NCI-H526 (cell line): ENCODE measurements at places on chromosomes 3 and 15.

GRCh38 chr15:75214293-75215096 lies 12.8 kb downstream of the C15orf39 start:
- no peak for DNase-seq

- DNase-seq: no peak
Measured at GRCh38 chr3:78846718-78847117, 921.1 kb downstream of the ROBO1 start.

GRCh38 chr3:124919756-124920155 lies 14.8 kb downstream of the MUC13 start:
- no peak for DNase-seq

DNA sequence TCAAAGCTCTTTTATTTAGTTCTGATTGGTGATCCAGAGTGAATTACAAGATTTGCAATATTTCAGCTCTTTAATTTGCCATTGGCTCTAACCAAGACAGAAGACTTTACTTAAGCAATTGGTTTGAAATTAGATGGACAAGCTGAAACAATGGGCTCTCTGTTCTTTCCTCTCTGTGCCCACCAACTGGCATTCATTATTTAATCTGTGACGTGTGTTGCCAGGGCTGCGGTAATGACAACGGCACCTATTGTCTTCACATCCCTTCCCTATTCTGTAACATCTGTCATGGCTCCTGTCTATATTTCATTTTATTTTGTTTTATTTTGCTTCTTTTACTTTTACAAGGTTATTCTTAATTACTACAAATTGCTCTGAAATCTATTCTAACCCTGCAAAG lies 33.9 kb downstream of the PLD1 start:
- peak; percentile 98 for DNase-seq

GRCh38 chr3:123618768-123619484 lies 34.1 kb upstream of the HACD2 start:
- no peak for DNase-seq

DNA sequence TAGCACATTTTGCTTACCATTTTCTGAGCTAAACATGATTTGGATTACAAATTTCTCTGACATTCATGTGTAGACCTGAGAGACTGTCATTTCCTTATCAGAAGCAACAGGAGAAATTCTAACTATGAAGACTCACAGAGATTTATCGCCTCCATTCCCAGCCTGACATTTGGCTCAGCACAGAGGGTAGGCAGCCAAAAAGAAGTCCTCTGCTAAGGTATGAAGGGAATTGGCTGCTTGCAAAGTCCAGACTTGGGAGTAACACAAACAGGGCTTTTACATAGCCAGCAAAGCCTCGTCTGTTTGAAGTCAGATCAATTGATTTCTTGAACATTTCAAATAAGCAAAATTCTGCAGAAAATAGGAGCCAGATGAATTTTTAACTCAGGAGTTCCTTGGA lies 57.0 kb upstream of the CMSS1 start:
- no peak for DNase-seq

DNA sequence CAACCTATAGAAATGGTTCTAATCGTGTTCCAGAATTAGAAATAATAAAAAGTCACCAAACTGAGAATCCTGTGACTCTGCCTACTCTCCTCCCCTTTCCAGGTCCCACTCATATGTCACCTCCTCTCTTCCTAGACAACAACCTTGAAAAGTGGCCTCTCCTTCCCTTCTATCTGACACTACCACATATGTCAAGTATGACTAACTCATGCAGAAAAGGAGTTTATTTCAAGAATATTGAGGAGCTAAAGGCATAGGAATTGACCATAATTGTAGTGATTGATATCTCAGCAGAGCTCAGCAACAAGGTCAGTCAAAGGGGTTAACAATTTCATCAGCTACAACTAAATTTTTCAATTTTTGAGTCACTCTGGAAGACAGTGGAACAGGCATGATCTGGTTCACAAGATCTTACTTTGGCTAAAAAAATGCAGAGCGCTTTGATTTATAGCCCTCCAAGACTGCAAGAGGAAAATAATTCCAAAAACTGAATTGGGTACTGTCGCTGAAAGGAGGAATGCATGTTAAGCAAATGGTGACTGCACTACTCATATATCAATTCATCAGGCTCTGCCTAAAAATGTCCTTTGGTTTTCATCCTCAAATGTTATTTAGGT lies 160.6 kb upstream of the ARHGEF26 start:
- no peak for DNase-seq

GRCh38 chr3:187000711-187001151 lies 70.4 kb downstream of the ST6GAL1 start:
- DNase-seq: no peak

DNA sequence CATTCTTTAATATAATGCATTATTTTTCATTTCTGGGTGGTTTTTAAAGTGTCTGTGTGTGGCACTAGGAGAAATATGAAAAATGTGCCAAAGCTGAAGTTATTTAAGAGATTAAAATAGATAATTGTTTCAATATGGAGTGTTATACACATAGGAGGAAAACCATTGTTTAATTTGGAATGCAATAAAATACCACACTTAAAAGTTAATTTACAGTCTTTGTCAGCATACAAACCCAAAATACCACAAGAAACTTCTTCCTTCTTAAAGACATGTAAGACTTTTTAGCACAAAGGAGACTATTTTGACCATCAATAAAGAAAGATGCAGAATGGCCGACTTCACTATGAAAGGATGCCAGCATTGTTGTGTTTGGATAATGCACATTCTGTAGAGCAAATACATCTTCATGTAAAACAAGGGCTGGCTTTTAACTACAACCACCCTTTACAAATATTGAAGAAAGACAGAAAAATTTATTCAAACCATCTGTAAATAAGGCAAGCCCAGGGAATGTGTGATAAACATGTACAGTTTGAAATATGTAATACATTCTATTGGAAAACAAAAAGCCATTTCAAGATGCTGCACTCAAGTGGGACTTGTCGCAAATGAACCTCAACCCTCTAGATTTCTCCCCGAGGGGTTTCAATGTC lies 1146.6 kb downstream of the ROBO1 start:
- no peak for DNase-seq
